Hematopoietic multipotent progenitor cell treated with erythropoietin and hydrocortisone succinate and interleukin-3 and kit ligand, for 4 days (in vitro differentiated cells): ENCODE measurements at places on chromosomes 1 and 21.

DNA sequence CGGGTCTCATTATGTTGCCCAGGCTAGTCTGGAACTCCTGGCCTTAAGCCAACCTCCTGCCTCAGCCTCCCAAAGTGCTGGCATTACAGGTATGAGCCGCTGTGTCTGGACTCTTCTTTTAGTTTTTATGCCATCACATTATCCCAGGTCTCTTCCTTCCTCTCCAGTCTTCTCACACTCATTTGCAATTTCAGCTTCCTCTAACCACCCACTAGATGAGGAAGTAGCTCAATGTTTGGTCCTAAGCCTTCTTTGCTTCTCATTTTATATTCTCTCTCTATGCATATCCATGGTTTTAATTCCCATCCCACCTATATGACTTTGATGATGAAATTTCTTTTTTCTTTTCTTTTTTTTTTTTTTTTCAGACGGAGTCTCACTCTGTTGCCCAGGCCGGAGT, 3.1 kb upstream of the ZBTB8A start:
- DNase-seq, result peak; percentile 63

GRCh38 chr1:153616917-153617311, 789 bp upstream of the S100A14 start:
- DNase-seq, result no peak

DNA sequence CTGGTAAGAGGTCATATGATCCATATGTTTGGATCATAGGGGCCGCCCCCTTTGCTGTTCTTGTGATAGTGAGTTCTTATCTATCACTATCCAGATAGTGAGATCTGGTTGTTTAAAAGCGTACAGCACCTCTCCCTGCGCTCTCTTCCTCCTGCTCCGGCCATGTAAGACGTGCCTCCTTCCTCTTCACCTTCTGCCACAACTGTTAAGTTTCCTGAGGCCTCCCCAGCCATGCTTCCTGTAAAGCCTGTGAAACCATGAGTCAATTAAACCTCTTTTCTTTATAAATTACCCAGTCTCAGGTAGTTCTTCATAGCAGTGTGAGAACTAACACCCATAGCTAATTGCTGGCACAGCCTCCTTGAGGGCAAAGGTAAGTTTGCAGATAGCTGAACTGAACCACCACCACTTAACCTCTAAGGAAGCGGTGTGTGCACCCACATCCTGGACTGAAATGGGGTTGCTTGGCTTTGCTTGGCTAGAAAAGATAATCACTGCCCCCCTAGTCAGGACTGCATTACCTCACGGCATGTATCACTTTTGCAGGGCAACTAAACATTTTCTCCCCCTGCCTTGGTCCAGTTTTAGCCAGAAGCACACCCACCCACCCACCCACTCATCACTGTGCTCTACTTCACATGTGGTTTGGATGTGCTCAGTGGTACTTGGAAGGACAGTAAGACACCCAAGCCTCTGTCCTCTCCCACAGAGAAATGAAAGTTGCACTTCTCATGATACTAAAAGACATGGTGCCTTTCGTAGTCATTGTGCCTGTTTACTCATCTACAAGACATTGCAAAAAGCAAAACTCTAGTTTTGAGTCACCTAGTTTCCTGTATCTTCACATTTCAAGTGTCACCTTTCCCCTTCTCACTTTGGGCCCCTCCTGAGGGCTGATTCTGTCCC, 23.1 kb upstream of the PTAFR start:
- DNase-seq, result peak; percentile 50

DNA sequence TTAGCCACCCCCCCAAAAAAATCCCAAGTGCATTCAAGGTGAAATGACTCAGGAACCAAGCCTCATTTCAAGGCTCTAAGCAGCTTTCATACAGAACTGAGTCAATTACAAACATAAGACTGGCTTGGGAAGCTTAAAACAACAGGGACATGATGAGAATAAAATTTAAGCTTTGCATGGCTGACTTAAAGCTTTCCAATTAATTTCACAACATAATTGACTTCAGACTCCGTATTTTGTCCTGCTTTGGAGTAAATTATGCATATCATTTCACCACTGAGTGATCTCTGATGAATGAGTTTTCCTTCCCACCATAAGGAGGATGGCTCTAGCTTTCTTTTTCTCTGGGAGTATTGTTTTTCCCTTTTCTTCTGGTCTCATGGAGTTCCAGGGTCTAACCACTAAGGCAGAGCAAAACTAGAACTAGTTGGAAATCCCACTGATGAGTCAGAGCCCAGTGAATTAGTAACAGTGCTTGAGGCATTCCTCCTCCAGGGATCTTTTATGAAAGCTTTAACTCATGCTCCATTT, 72.8 kb downstream of the XCL2 start:
- no peak for DNase-seq

DNA sequence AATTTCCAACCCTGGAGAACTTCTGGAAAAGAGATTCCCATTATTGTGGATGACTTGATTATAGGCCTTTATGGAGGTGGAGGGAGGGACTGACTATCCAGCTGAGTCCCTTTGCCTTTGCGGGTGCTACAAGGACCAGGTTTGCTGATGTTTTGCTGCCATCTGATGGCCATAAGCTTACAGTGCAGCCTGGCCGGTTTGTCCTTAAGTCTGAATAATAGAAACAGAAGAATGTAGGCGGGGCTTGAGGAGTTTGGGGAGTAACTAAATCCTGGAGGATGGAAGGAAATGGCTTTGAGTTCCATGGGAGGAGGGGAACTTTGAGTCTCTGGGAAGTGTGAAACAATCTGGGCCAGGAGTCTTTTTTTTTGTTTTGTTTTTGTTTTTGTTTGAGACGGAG, 55.7 kb upstream of the CD1D start:
- peak; percentile 94 for DNase-seq

- DNase-seq, result no peak
Observed at GRCh38 chr1:41621791-41622190, 137.3 kb upstream of the EDN2 start.

DNA sequence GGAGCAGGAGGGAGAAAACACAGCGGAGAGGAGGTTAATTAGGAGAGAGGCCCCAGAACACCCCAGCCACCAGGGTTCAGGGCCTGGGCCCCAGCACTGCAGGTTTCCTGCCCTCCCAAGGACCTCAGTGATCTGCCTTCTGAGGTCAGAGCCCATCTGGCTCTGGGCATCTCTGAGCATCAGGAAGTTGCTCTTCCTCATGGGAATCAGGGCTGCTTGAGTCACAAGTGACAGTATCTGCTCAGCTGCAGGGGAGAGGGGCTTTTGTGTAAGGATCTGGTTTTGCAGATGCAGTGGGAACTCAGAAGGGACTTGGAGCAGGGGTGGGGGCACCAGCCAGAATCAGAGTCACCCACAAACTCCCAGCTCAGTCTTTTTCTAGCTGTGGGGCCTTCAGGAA, 472.1 kb downstream of the PTPRU start:
- DNase-seq, result no peak

- no peak for DNase-seq
Observed at GRCh38 chr1:221541296-221541695, 200.6 kb downstream of the DUSP10 start.

DNA sequence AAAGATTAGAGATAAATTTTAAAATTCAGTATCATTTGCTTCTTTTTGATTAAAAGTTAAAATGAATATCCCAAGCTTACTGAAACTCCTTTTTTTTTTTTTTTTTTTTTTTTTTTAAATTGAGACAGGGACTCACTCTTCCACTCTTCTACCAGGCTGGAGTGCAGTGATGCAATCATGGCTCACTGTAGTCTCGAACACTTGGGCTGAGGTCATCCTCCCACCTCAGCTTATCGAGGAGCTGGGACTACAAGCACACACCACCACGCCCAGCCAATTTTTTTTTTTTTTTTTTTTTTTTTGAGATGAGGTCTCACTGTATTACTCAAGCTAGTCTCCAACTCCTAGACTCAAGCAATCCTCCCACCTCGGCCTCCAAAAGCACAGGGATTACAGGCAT, 92.1 kb upstream of the RGS18 start:
- no peak for DNase-seq

- DNase-seq, result no peak
Observed at GRCh38 chr1:59179673-59180072, 117.2 kb upstream of the FGGY start.

DNA sequence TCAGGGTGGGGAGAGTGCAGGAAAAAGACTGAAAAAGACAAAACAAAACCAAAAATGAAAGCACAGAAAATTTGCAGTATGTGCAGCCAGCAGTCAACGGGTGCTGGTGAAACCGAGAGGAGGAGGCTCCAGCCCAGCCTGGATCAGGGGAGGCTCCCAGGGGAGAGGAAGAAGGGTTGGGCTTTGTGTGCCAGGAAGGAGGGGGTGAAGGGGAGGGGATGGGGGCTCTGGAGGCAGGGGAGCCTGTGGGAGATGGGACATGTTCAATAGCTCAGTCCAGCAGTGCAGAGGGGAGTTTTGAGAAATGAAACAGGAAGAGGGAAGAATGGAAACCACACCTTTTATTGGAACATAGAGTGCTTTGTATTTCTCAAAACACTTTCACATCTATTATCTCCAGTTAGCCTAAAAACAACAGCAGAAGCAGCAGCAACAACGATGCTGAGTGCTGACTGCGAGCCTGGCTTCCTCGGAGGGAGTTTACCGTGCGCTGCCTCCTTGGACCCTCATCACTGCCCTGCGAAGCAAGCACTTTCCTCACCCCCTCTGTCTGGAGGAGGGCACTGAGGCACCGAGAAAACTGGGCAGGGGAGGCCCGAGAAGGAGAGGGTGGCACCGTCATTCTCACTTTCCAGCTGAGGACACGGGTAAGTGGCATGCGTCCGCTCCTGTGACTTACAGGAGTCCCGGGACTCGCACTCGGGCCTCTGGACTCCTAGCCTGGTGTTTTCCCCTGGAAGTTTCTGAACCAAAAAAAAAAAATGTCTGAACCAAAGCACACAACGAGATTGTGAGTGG, 62.9 kb downstream of the MDM4 start:
- no peak for DNase-seq

DNA sequence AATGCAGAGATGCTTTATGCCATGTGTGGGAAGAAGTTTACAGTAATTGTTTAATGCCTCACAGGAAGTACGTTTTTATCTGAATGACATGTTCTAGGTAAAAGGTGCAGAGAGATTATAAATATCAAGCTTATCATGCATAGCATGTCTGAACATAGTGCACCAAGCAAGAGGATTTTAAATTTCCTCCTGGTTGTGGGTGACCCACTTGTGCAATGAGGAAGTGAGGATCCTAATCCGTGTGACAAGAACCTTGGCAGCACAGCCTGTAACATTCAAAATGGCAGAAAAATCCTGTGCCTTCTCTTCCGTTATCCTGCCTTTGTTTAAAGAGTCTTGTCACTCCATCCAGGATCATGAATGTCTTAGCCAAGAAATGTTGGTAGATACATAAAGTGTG, 75.6 kb downstream of the PLA2G4A start:
- peak; percentile 45 for DNase-seq

DNA sequence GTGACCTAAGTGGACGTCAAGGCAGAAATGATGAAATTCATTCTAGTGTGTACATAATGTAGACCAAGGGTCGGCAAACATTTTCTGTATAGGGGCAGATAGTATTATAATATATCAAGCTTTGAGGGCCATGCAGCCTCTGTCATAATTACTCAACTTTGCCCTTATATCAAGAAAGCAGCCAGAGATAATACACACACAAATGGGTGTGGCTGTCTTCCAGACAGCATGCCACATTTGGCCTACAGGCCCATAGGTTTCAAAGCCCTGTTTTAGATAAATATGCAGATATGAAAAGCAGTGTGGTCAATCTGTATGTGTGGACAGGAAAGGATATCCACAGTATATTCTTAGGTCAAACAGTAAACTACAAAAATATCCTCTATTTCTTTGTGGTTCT, 320.1 kb upstream of the FMN2 start:
- DNase-seq, result peak; percentile 79

- DNase-seq, result peak; percentile 53
Observed at GRCh38 chr1:115669002-115669673, 27.4 kb downstream of the VANGL1 start.

GRCh38 chr1:242824435-242824834, 299.9 kb upstream of the PLD5 start:
- DNase-seq, result no peak

GRCh38 chr1:204223129-204223860, 9.5 kb upstream of the GOLT1A start:
- no peak for DNase-seq

DNA sequence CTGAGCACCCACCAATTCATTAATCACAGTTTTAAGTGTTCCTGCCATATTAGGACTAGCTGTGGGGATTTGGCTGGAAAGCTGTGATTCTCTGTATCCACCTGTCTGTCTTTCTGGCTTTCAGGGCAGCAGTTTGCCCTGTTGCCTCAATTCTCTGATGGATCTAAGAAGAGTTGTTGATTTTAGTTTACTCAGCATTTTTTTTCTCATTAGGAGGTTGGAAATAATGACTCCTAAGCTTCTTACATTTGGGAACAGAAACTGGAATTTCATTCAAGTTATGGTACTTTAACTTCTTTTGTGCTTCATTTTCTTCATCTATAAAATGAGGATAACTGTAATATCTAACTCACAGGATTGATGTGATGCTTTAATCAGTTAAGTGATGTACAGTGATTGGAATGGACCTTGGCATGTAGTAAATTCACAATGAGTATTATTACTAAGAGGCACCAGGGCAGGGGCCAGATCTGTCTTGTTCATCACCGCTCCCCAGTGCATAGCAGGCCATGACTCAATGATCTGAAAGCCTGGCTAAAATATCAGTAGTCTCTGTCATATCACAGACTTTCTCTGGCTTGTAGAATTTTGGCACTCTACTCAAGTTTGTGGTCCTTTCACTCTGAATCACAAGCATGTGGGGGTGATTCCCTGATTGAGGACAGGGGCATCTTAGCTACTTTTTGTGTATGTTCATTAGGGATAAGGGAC, 51.4 kb upstream of the GREM2 start:
- DNase-seq, result no peak

DNA sequence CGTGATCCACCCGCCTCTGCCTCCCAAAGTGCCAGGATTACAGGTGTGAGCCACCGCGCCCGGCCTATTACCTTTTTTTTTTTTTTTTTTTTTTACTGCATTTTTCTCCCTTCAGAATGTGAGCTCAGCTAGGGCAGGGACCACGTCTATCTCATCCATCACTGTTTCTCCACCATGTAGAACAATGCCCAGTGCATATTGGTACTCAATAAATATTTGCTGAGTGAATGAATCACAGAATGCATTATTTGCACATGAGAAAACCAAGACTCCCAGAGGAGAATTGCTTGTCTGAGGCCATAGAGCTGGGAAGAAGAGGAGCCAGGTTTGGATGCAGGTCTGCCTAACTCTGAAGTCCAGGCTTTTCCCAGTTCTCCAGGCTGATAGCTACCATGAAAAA, 8.2 kb upstream of the SLC9A1 start:
- no peak for DNase-seq

- DNase-seq, result no peak
Observed at GRCh38 chr1:183029591-183030000, 6.4 kb downstream of the LAMC1 start.

DNA sequence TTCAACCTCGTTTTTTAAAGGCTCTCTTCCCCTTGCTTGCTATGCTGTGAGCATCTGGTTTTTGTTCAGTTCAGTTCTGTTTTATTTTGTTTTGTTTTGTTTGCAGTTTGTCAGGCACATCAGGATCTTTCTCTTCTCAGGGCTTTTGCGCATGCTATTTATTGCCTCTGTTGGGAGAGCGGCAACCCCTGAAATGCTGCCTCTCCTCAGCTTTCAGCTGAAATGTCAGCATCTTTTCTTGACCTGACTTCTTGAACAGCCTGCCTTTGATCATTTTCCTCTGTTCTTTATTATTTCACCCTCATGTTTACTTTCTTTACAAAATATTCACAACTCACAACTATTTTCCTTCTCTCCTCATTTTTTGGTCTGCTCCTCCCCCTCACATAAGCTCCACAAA, 50.4 kb upstream of the RC3H1 start:
- DNase-seq, result no peak
